ENCODE measurements at places on chromosomes 3 and 15.

GRCh38 chr15:80605591-80606150 lies 89.4 kb upstream of the ABHD17C start:
- no peak for DNase-seq

GRCh38 chr15:71409541-71409940 lies 294.3 kb downstream of the THSD4 start:
- DNase-seq: no peak

DNA sequence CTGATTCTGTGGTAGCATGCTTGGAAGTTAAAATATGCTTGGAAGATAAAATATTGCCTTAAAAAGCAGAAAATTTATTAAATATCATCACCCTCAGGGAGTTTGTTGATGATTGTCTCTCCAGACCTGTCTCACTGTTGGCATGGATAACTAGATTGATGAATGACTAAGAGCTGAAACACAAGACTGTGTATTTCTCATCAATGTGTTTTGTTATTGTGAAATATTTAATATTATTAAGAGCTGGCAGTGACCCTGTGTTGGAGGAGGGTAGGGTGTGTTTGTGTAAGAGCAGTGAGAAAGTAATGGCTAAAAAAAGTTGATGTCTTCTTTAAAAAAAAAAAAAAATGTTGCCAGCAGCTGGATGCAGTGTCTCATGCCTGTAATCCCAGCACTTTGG lies 82.2 kb downstream of the ITPR1 start:
- no peak for DNase-seq

- no peak for DNase-seq
Measured at GRCh38 chr3:105790534-105790933, 78.3 kb downstream of the CBLB start.

DNA sequence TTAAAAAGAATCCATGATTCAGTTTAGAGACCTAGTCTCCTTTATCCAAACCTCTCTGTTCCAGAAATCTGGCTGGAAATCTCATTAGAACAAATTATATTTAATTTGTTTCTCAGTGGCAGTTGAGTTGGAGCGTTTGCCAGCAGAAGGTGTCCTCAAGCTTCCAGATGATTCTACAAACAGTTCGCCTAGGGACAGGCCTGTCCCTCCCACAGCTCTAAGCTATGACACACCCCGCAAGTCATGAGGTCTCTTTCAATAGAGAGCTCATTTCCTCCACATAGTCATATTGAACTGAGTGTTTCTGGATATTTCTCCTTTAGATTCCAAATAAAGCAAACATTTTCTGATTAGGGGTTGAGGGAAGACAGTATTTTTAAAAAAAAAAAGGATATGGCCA lies 230.3 kb downstream of the ATP8B4 start:
- no peak for DNase-seq

- DNase-seq: no peak
Measured at GRCh38 chr3:47896736-47897135, 93.8 kb downstream of the DHX30 start.

GRCh38 chr3:157493627-157494550 lies 9.3 kb downstream of the VEPH1 start:
- no peak for DNase-seq

DNA sequence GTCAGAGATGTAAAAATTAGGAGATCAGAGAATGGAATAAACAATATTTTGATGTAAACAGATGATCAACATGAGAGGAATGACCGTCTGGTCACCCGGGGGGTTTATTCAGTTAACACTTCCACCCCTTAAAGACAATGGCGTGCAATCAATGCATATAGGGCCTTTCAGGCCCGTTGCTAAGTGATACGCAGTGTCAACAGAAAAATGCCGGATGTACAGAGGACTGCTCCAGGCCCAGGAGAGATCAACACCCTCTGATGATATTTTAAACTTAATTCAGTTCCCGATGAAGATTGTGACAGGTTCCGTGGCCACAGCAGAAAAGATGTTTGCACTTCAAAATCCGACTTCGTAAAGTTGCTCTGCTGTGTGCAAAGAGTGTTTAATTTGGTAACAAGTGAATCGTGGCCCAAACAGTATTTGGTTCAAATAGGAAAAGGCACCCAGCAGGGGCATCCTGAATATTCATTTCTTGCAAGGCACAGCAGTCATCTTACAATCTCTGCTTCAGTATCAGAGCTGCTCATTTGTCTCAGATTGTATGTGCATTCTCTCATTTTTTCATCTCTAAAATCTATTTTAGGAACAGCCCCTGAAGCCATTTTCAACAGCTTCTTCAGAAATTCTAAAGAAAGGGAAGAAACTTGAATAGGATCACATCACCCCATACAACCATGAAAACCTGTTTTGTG lies 72.6 kb downstream of the FOXB1 start:
- no peak for DNase-seq

- no peak for DNase-seq
Measured at GRCh38 chr15:77069521-77070121, 1.3 kb downstream of the TSPAN3 start.

DNA sequence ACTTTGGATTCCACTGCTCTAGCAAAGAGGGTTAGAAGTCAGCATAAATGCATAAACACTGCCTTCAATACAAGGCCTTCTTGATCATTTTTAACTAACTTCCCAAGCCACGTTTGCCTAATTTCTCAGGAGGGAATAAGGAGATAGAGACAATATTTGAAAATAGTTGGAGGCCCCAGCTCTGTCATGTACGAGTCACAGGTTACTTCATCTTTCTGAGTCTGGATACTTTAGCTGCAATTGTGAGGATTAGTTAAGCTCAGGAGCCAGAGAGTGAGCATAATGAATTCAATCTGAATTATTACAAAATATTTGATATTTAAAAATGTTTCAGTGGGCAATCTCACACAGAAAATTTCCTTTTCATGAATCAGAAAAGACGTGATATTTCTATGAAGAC lies 298.9 kb downstream of the SHOX2 start:
- DNase-seq: no peak

DNA sequence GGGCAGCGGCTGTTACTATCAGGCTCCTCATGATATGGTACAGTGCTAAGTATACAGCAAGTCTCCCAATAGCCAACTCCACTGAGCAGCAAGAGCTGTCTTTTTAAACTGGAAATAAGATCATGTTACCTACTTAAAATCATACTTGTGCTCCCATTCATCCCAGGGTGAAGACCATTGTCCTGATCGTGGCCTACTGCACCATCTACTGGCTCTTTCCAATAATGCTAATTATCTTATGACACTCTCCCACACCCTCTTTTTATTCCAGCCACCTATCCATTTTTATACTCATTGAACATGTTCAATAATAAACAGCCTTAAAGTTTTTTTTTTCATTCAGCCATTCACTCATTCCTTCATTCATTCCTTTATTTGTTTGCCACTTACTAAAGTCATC lies 117.7 kb downstream of the GBE1 start:
- no peak for DNase-seq

DNA sequence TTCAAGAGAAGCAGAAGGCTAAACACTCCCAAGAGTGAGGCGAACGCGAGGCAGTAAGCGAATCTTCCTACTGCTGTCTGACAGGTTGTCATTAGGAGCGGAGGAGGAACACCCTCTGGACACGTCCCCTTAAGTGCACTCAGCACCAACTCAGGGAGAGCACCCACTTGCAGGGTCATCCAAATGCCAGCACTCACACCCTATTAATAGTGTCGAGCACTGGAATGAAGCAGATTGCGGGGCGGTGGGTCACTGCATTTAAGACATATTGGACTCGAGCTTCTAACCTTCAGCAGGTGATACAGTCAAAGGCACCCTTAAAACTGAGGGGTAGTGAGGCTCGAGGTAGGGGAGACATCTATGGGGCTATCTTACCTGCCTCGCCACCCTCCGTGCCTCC lies 28.7 kb downstream of the SH3BP5 start:
- no peak for DNase-seq

DNA sequence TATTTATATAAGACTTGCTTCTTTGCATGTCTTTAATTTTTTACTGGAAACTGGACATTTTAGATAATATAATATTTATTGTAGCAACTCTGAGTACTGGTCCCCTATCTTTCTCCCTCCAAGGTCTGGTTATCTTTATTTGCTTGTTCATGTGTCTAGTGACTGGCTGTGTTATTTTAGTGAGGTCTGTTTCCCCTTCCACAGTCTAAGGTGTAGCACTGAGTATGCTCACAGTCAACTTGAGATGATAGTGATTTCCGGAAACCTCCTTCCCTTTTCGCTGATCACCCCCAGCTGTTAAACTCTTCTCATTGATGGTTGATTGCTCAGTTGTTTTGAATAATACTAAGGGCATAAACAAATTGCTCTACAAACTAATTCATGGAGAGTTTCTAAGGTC lies 37.0 kb downstream of the PCNP start:
- DNase-seq: no peak

DNA sequence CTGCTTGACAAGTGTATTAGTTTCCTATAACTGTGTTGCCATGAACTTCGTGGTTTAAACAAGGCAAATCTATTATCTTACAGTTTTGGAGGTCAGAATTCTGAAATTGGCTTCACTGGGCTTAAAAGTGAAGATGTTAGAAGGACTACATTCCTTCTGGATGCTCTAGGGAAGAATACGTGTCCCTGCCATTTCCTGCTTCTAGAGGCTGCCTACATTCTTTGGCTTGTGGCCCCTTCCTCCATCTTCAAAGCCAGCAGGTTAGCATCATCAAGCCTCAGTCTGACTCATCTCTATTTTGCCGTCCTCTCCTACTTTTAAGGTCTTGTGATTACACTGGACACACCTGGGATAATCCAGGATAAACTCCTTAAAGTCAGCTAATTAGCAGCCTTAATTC lies 327.7 kb downstream of the SATB1 start:
- DNase-seq: no peak

DNA sequence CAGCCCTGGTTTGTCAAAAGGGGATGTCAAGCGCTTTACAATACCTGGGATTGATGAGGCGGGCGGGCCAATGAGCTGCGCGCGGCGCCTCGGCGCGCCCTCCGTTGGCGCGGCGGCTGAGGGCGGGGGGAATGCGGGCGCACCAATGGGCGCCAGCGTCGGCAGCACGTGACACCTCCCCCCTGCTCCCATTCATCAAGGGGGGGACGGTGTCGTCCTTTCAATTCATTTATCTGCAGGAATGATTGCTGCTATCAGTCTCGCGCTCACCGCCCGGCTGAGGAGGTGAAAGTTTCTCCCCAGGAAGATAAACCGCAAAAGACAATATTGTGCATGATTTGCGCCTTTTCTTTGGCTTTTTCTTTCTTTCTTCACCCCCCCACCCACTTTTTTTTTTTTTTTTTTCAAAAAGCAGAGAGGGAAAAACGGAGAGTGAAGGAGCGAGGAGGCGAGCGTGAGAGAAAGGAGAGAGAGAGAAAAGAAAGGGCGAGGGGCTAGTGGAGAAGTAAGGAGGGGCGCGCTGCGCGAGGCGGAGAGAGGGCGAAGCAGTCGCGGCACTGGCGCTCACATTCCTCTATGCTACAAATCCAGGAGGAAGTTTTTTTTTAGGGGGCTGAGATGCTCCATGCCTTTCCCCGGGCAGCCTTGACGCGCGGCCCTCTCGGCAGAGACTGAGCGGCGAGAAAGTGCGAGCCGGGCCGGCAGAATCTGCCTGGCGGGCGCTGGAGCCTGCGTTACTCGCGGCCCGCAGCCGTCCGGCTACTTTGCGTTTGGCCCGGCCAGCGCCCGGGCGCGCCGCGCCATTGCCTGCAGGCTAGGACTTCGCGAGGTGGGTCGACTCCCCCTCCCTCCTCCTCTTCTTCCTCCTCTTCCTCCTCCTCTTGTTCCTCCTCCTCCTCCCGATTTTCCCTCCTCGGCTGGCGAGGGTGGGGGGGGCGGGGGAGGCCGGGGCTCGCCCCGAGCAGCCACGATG lies at the start of gene ZIC1:
TSS of gene ZIC1 (plus strand) at position 223 of the 973 bp plus-strand sequence. CDS start at position 971, 748 bp downstream.
- no peak for DNase-seq

- no peak for DNase-seq
Measured at GRCh38 chr3:76965122-76965725, 74.7 kb upstream of the ROBO2 start.

- DNase-seq: no peak
Measured at GRCh38 chr3:123804676-123805075, 79.5 kb downstream of the MYLK start.

DNA sequence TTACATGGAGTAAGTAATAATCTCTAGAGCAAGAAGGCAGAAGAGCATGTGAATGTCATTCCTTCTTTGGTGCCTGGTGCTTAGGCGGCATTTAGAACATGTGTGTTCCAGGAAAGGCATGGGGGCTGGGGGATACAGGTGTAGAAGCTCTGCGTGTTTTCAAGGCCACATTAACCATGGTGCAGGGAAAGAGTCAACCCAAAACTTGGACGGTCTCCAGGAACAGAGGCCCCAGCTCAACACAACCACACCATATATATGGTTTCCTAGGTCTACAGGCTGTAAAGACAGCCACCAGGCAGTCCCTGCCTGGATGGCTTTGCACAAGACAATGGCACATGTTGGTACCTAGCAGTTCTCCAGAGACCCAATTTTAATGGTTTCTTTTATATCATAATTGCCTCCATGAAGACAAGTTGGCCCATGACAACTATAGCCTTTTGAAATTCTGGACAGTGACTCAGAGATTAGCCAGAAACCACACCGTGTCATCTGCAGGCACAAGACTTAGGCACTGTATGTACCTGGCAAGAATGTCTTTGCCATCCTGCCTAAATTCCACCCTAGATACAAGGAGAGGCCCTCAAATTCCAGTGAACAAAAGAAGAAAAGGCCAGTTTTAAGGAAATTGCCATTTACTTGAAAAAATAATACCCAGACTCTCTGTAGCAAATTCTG lies 25.0 kb upstream of the DGKG start:
- no peak for DNase-seq

DNA sequence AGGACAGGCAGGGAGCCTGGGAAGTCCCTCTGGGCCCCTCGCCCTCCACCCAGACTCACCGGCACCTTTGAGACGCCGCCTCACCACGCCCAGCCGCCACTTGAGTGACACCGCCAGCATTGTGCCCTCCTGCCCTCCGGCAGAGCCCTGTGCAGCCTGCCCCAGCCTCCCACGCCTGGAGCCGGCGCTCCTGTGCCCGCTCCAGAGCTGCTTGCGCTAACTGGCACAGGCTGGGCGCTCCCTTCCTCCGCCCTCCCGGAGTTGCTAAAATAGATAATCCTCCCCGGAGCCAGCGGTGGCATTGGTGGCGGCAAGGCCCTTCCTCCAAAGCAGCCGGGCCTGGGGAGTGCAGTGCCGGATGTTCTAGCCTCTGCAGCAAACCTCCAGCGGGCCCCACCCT lies 15.7 kb upstream of the GRIP2 start:
- no peak for DNase-seq

DNA sequence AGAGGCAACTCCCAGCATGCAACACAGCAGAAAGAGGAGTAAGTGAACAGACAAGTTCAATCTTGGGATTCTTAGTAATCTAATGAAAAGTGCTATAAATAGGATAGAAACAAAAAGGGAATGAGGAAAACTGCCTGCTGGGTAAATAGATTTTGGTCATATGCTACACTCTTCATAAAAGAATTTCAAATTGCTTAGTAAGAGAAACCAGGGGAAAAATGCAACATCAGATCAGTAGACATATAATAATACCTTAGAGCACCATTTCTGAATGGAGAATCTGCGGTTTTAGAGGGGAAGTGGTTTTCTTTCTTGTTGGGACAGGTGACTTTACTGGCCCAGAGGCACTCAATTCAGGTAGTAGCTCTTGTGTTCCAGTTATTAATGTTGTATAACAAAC lies 13.4 kb upstream of the TBC1D5 start:
- DNase-seq: no peak

GRCh38 chr3:48634661-48635221 lies 520 bp downstream of the SLC26A6 start:
- DNase-seq: peak; percentile 28

Data from activated gamma-delta T cell treated with anti-CD3 and anti-CD28 coated beads, Interleukin-2, amount 50 U/mL, for 16 hours (primary cell).